ENCODE measurements at places on chromosomes 12 and 14.
A peak's percentile ranks its signal among the peaks of the same experiment; 100 is the strongest.

DNA sequence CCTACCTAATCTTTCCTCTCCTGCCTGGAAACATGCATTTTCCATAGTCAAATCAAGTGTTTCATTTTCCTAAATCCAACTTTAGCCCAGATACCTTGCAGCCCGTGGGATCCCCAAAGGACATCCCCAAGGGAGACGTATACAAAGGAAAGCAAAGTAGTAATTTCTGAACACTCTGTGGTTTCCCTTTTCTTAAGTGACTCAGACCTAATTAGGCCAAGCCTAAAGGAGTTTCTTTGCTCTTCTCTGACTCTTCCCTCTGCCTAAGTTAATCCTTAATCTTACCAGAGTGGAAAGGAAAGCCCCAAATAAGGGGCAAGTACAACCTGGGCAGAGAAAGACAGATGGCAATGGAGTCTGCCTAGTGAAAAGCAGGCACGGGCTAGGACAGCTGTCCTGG, 250.3 kb downstream of the SPTSSA start:
- no peak for DNase-seq

- DNase-seq = no peak
These were observed 17.4 kb downstream of the VASH1 start for GRCh38 chr14:76778546-76779215.

GRCh38 chr12:113422886-113423669, 898 bp downstream of the SDSL start:
- DNase-seq = peak; percentile 28

GRCh38 chr12:112876506-112876905, 30.3 kb upstream of the OAS1 start:
- DNase-seq = no peak

DNA sequence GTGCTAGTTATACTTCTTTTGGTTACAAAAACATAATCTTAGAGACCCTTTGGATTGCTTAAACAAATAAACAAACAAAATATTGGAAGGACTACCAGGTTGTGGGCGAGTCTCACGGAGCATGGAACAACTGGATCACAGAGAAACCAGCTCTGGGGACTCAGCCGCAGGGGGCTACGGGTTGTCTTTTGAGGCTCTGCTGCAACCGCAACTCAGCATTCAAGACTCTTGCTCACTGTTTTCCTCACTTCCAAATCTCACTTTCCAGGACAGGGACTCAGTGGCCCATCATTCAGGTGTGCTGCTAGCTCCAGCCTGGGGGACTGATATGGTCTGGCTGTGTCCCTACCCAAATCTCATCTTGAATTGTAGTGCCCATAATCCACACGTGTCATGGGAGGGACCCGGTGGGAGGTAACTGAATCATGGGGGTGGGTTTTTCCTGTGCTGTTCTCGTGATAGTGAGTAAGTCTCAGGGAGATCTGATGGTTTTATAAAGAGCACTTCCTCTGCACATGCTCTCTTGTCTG, 14.0 kb upstream of the SERPINA4 start:
- no peak for DNase-seq

DNA sequence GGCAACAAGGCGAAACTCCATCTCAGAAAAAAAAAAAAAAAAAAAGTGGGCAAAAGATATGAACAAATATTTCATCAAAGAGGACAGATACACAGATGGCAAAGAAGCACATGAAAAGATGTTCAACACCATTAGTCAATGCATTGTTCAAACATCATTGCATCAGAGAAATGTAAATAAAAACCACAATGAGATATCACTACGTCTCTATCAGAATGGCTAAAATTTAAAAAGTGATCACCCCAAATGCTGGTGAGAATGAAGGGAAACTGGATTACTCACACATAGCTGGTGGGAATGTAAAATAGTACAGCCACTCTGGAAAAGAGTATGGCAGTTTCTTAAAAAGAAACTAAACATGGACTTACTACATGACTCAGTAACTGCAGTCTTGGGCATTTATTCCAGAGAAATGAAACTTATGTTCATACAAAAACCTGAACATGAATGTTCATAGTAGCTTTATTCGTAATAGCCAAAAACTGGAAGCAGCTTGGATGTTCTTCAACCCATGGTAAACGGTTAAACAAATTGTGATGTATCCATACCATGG, 3.6 kb downstream of the L2HGDH start:
- no peak for DNase-seq

DNA sequence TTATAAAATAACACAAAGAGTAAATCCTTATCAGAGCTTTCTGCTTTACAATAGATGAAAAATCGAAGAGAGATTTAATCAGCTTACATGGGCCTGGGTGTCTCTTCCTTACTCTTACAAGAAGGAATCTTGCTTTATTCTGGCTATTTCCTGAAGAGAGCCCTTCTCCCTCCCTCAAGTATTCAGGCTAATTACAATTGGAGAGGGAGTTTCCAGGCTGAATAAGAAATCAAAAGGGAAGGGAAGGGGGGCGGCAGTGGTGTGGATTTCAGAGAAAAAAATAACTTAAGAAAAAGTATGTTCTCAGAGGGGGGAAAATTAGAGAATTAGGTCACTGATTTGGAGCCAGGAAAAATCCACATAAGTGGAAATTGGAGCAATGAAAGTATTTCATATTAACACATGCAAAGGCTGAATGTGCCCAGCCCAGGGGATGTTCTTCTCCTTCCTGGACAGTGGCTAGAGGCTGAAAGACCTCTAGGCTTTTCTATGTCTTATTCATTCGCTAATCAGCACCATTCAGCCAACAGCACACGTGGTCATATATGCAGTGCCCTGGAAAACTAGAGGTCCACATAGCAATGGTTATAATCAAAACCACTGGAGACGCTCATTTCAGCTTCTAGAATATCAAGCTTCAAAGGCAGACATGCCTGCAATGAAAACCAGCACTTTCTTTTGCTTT, 158.9 kb upstream of the BTG1 start:
- no peak for DNase-seq

- no peak for DNase-seq
These were observed 106.4 kb downstream of the EFCAB11 start for GRCh38 chr14:89848165-89848564.

- no peak for DNase-seq
These were observed 14.0 kb downstream of the TAMALIN start for GRCh38 chr12:52020539-52021336.

Data from lower lobe of right lung (tissue), 2 donors.